ENCODE measurements at places on chromosomes 4 and X.

- peak; percentile 16 for DNase-seq
These were observed 4.3 kb downstream of the GABRQ start for GRCh38 chrX:152641996-152642395.

DNA sequence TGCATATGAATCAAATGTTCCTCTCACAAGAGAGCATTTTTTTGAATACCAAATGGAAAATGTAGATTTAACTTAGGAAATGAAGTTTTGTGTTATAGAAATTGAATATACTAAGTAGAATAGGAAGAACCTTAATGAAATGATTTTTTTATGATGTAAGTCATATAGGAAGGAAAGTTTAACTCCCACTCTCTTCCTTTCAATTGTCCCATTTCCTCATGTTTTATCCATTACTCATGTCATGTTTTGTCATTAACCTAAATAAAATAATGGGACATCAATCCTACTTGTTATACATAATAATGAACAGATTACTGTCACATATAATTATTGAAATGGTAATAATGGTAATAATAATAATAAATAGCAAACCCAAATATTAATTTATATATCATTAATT lies 22.7 kb upstream of the SRD5A3 start:
- no peak for DNase-seq

- no peak for DNase-seq
These were observed 17.3 kb downstream of the SMPX start for GRCh38 chrX:21740329-21741274.

DNA sequence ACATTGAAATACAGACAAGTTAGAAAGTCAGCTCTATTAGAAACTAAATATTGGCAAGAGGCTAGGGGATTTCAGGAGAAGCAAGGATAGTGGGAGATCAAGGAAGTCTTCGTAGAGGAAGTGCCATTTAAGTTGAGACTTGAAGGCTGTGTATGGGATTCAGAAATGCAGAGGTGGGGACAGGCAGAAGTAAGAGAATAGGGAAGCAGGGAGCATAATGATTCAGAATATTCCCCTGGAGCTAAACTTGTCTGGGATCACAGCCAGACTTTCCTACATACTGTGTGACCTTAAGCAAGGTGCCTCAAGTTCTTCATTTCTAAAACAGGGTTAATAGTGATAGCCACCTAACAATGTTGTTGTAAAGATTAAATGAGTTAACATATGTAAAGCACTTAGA lies 108.8 kb downstream of the DDIT4L start:
- DNase-seq = no peak

GRCh38 chrX:33970028-33970967 lies 161.8 kb downstream of the FAM47A start:
- no peak for DNase-seq

GRCh38 chr4:113666386-113667114 lies 95.0 kb downstream of the CAMK2D start:
- DNase-seq = no peak

DNA sequence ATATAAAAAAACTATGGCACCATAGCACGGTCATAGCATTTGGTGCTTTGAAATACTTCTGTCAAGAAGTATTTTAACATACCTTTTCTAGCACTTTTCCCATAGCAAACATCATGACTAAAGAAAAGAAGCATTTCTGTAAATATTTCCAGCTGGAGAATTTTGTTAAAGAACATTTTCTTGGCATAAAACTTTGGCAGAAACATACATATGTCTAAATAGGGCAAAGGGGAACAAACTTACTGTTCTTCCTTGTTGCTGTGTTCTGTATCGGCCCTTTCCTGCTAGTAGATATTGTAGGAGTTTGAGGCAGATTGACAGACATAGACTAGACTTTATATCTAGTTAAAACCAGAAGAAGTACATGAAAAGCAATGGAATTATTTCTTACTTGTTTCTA lies 2368.5 kb downstream of the PCDH7 start:
- no peak for DNase-seq

GRCh38 chrX:119828446-119828845 lies 24.3 kb downstream of the UPF3B start:
- DNase-seq = no peak

DNA sequence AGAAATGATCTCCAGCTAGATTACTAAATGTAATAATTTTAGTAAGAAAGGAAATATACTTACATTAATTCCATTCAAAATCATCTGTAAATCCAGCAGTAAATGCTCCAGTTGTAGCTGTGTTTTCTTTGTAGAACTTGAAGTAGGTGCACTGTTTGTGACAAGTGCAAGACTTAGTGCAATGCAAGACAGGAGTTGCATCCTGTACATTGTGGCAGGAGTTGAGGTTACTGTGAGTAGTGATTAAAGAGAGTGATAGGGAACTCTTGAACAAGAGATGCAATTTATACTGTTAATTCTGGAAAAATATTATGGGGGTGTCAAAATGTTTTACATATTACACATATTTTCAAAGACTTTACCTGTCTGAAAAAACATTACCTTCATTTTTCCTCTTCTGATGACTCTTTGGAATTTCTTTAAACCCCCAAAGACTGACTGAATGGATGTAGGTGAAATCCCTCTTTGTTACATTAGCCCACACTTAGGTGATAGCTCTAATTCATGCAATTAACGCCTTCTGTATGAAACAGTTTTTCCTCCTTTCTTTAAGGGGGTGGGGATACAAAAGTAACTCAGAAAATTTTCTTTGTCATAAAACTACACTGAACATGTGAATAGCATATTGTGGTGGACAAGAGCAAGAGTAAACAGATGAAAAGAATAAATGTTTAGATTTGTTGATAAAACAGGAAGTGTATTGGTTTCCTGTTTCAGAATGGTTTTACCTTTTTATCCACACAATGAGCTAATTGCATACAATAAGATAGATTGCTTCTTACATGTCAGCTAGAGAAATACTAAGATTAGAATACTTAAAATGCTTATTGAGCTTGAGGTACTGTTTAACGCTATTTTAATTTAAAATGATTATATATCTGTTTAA lies at the start of gene IL2:
IL2 (minus strand) TSS at position 495 of the 886 bp plus-strand sequence; CDS start at position 210, 285 bp downstream.
- DNase-seq = no peak

Data from posterior cingulate gyrus (tissue), 11 donors.